ENCODE measurements at places on chromosomes 7 and 10.

DNA sequence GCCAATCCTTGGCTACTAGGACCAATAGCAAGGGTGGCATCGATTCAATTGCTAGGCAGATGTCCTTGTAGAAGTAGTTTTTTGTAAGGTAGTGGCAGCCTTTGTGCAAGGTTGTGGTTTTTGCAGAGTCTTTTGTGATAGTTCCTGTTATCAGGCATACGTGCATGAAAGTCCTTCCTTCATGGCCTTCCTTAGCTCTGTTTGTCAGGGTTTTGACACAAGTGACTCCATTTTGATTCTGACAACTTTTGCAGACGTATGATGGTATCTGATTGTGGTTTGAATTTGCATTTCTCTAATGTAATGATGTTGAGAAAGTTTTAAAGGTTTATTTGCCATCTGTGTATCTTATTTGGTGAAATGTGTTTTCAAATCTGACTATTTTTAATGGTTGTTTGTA is 71.8 kb upstream of the SYPL1 start:
- DNase-seq: no peak

- peak; percentile 61 for DNase-seq
Observed at GRCh38 chr7:2313450-2314208, 612 bp downstream of the SNX8 start.

- no peak for DNase-seq
Observed at GRCh38 chr7:105822806-105823205, 53.6 kb downstream of the ATXN7L1 start.

DNA sequence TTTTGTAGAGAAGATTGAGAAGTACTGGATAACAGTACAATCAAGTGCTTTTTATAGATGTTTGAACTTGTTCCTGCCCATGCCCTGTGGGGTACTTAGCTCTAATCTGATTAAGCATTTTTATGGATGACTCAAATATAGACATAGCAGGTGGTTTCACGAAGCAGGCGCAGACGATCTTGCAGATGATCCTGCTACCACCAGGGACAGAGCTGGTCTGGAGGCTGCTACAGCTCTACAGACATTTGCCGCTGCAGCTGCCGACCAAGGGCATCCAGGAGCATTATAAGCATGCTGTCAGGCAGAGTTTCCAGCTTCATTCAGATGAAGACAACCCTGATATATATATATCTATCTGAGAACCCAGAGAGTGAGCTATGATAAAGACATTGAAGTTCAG is 650.4 kb downstream of the NXPH1 start:
- no peak for DNase-seq

GRCh38 chr10:1377740-1378397 is 321.7 kb downstream of the WDR37 start:
- DNase-seq: no peak
